ENCODE measurements at places on chromosomes 5 and 9.

DNA sequence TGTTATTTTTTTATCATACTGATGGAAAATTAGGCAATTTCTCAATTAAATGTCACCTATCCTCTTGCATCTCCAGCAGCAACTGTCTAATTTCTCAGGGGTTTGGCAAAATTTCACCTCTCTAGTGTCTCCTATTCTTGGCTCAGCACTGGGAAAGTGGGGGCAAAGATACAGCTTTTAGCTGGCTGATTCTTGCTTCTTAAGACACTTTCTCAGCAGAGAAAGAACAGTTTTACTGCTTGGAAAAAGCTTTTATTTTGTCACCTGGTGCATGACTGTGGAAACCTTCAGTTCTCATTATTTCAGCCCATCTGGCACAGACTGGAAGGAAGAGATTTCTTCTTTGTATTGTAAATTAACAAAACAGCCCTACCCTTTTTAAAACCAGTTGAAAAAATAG, 283.6 kb upstream of the SGCD start:
- no peak for DNase-seq

DNA sequence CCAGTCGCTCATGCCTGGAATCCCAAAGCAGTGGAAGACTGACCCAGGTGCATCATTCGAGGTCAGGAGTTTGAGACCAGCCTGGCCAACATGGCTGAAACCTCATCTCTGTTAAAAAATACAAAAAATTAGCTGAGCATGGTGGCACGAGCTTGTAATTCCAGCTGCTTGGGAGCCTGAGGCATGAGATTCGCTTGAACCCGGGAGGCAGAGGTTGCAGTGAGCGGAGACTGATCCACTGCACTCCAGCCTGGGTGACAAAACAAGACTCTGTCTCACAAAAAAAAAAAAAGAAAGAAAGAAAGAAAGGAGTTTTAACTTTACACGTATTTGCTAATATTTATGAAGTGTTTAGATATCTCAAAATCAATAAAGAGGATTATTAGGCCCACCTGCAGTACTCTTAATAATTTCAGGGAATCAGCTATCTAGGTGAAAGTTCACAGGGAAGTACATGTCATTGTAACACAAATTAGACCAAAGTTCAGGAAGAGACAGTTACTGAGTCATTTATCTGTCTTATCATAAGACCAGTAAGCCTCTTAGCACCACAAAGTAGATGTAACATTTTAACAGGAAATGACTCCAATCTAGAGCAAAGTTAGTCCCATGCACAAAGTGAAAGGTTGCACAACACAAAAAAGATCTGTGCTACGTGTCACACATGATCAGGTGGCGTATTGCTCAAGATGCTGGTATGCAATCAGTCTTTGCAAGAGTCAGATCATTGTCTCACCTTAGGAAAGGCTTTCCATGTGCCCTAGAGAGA, 34.1 kb upstream of the PLIN2 start:
- DNase-seq, result peak; percentile 80

DNA sequence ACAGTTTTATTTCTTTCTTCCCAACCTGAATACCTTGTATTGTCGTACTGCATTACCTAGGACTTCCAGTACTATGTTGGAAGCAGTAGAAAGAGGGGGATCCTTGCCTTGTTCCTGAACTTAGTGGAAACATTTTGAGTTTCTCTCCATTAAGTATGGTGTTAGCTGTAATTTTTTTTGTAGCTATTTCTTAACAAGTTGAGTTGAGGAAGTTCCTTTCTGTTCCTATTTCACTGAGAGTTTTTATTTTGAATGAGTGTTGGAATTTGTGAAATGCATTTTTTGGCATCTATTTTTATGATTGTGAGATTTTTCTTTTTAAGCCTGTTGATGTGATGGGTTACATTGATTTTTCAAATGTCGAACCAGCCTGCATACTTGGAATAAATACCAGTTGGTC, 49.0 kb downstream of the FSD1L start:
- DNase-seq, result no peak

DNA sequence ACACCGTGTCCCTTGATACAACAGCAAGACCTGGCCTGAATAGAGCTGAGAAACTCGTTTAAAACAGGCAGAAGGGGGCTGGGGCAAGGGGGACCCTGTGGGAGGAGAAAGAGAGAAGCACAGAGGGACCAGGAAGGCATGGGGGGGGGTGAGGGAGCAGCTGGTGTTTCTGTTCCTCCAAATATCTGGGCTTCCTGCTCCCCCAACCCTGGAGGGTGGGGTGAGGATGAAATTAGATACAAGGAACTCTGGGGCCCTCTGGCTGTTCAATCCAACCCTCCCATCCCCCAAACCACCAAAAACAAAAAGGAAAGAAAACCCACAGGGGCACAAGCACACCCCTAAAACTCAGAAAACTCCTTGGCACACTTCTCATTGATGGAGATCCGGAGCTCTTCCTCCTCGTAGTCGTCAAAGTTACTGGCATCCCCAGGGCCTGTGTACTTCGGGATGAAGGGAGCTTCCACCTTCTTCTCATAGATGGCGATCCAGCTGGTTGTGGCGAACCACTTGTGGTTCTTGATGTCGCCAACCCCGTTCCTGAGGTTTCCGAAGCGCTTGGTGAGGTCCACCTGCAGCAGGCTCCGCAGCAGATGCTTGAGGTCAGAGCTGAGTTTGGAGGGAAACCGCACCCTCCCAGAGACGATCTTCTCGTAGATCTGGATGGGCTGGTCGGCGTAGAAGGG, 1.1 kb downstream of the PRKACG start:
- DNase-seq, result no peak

- no peak for DNase-seq
Observed at GRCh38 chr5:93364378-93364777, 216.6 kb downstream of the NR2F1-AS1 start.

DNA sequence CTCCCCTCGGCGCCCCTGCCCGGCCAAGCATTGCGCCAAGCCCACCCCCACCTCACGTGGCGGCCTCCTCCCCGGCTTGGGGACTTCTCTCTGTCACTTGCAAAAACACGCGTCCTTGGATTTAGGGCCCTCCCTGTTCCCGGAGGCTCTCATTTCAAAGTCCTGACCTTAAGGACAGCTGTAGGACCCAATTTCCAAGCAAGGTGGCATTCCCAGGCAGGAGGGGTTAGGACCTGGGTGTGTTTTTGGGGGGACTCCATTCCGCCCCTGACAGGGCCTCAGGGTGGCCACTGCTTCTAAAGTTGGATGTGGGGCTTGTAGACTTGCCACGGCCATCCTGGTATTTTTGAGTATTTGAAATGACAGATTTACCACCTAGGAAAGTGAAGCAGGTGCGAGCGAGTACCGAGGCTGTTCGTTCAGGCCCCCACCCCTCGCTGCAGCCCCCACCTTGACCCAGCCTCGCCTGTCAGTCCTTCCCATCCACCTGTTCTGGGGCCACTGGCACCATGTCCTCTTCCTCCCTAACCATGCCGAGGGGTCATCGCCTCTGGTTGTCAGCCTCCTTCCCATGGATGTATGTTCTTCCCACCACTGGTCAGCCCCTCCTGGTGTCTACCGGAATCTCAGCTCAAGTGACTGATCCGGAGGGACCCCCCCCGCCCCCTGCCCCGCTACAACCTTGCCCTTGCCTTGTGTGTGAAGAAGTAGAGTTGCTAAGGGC, 52.4 kb downstream of the MRPL36 start:
- DNase-seq, result no peak

DNA sequence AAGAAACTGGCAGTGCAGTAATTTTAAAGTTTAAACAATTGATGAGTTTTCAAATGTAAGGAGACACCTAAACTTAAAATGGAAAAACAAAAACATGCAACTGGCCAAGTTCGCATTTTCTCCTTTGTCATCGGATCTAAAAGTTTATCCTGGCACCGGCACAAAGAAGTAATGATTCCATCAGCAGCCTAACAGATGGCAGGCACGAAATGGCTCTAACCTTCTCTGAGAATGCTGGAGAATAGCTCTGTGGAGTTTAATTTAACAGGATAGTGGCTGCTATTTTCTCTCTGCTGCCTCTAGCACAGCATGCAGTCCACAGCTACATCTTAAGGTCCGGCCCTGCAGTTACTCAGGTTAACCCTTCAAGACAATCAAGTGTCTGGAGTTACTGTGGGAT, 82.2 kb downstream of the PRELID2 start:
- no peak for DNase-seq

DNA sequence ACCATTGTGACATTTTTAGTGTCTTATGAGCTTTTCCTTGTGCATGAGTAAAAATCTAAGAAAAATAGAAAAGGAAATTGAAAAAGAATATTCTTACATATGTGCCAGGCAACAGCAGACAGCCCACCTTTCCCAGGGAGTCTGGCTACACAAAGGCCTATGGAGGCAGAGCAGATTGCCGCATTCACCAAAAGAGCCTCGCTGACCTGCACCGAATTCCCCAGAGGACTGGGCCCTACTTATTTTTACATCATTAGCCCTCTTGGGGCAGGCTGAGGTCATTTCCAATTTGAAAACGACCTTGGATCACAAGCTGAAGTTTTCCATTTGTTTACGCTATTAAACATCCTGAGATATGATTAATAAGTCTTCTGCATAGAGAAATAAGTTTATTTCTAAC, 66.2 kb upstream of the WDR41 start:
- no peak for DNase-seq

GRCh38 chr9:79813258-79813638, 241.5 kb downstream of the TLE4 start:
- no peak for DNase-seq

DNA sequence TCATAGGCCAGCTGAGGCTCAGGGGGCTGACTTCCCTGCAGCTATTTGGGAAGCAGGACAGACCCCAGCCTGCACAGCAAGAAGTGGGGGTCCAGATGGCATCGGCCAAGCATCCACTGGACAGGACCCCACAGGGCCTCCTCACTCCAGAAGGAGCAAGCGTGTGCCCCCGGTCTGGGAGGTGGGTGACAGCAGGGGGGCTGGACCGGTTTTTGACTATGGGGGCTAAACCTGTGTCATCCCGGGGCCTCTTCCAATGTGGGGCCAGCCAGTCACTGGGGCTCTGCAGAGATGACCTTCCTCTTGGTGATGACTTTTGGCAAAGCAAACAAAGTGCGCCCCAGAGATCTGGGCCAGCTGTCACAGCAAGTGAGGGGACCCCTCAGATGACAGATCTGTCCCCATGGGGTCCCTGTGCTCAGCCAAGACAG, 163.9 kb downstream of the OLFM1 start:
- no peak for DNase-seq

GRCh38 chr9:17847908-17848307, 269.0 kb downstream of the SH3GL2 start:
- DNase-seq, result no peak

DNA sequence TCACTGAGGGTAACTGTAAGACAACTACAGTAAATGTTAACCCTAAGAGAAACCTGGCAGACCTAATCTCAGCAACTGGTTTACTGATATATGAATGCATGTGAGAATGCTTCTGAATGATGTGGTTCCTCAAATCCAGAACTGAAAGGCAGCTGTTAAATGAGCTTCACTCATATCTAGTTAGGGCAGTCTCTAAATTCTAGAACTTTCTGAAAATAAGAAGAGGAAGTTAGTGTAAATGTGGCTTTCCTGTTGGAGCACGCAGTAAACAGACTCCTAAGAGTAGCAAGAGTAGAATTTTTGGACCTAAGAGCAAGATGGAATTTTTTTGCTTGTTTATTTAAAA, 117.9 kb upstream of the KCNN2 start:
- no peak for DNase-seq

- DNase-seq, result no peak
Observed at GRCh38 chr9:81717747-81718077, 28.4 kb upstream of the TLE1 start.

GRCh38 chr9:134050726-134051125, 17.1 kb downstream of the BRD3 start:
- DNase-seq, result no peak

DNA sequence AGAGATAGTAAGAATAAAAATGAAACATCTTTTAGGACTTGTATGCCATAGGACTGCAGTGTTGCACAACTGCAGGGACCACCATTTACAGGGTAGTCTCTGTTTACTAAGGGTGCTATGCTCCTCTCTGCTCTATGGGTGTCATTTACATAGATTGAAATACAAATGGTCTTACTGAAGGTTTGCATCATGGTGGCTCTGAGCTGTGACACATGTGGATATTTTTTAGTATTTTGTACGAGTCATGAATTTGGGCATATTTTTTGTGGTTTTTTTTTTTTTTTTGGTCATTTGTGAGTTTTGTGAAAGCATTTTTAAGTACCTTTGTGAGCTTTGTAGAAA, 47.4 kb downstream of the CSNK1G3 start:
- no peak for DNase-seq

DNA sequence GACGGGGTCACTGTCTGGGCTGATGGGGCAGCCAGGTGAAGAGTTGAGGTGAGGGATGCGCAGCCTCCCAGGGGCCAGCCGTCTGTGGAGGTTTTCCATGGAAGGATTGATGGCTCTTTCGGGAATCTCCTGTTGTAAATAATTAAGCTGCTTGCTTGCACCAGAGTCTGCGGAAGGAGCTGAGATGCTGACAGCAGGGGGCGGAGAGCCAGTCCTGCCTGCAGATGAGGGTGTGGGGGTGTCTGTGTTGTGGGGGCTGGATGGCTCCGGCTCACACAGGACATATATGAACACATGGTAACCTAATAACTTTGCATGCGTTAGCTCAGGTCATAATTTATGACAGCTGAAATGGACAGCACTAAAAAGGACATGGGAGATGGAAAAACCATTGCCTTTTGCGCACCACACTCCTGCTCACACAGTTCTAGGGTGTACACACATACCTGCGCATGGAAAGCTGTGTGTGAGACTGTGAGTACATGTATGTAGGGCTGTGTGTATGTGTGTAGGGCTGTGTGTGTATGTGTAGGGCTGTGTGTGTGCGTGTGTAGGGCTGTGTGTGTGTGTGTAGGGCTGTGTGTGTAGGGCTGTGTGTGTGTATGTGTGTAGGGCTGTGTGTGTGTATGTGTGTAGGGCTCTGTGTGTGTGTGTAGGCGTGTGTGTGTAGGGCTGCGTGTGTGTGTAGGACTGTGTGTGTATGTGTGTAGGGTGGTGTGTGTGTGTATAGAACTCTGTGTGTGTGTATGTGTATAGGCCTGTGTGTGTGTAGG, 36.8 kb upstream of the SEMA4D start:
- no peak for DNase-seq

GRCh38 chr5:119318256-119318894, 37.4 kb upstream of the TNFAIP8 start:
- DNase-seq, result peak; percentile 38

DNA sequence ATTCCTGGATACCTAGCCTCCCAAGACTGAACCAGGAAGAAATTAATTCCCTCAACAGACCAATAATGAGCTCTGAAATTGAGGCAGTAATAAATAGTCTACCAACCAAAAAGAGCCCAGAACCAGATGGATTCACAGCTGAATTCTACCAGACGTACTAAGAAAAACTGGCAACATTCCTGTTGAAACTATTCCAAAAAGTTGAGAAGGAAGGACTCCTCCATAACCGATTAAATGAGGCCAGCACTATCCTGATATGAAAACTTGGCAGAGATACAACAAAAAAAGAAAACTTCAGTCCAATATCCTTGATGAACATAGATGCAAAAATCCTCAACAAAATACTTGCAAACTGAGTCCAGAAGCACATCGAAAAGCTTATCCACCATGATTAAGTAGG, 392.5 kb upstream of the GRAMD2B start:
- DNase-seq, result no peak

All from CD4-positive, alpha-beta T cell treated with Interleukin-2 at 100 ng/mL for 4 hours (primary cell).